ENCODE measurements at places on chromosomes 11 and 22.

GRCh38 chr22:45852826-45853225, 124.1 kb downstream of the WNT7B start:
- no peak for DNase-seq

- DNase-seq: no peak
Measured at GRCh38 chr11:114192841-114193389, 103.3 kb upstream of the NNMT start.

DNA sequence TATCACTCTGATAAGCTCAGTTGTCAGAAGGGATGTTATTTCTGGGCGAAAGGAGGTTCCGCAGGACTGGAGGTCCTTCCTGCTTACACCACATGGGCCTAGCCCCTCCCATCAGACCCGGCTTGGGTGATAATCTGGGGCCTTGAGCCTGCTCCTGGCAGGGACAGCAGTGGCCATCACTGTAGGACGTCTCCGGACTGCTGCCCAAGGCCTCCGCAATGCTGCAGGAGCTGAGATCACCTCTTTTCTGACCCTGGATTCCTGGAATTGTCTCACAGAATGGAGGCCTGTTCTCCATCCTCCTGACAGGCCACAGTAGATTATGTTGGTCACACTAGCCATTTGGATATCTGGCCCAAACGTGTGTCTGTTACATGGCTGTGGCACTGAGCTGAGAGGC, 9.2 kb upstream of the BIK start:
- DNase-seq: no peak

DNA sequence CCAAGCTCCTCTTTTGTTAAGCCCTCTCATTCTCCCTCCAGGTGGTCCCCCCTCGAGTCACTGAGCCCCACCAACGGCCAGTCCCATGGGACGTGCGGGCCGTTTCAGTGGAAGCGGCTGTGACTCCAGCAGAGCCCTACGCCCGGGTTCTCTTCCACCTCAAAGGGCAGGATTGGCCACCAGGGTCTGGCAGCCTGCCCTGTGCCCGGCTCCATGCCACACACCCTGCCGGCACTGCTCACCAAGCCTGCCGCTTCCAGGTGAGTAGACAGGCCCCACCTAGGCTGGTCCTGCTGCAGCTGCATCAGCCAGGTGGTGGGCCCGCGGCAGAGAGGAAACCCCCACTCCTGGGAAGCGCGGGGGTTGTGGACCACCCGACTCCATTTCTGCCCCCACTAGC, 3.3 kb downstream of the TMEM132A start:
- DNase-seq: no peak

DNA sequence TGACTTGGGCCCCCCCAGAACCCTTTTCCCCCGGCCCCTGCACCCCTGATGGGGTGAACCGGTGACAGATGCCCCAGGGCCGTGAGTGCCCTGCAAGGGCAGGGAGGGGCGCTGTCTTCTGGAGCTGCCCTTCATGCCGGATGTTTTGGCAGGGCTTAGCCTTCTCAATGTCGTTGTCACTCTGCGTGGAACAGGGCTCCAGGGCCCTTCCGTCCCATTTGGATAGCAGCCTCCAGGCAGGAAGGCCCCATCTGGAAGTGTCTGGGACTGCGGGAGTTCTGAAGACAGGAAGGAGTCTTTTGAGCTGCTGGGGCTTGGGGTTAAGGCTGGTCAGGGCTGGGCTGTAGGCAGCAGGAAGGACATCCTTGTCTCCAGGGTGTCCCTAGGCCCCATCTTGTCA, 4.6 kb downstream of the FRMD8 start:
- no peak for DNase-seq

- DNase-seq: no peak
Measured at GRCh38 chr11:765025-765801, 12.1 kb downstream of the GATD1 start.
